CD8-positive, alpha-beta memory T cell (primary cell): ENCODE measurements at places on chromosomes 5 and 9. TPM values are rescaled to one million over a fixed set of nuclear protein-coding genes. Genes with fewer than 3 reads are reported as not detected.

ASPN gene
- not detected for polyA plus RNA-seq

SLC25A2 gene
- polyA plus RNA-seq: not detected

DNA sequence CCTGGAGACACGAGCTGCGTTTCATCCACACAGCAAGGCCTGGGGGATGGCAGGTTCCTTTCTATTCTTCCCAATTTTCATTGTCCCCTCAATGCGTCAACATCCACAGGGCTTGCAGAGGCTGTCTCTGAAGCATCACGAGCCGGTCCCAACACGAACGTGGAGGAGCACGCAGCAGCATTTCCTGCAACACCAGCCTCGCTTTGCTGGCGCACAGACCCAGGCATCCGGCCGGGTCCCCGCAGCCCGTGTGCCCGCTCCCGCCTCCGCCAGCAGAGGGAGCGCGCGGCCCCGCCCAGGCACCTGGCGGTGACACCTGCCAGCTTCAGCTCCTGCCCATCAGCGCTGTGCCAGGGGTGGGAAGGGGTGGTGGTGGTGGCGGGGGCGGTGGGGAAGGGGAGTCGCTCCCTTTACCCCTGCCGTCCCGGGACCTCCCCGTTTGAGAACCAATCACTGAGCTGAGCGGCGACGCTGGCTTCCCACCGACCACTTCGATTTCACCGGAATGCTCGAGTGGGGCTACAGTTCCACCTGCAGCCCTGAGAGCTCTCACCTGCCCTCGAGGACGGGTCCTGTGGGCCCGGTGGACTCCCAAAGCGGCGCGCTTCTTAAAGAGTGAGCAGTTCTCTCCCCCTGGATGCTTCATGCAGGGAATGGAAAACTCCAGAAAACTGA, 464.5 kb downstream of the ICE1 start:
- no peak for DNase-seq
- H3K27ac ChIP-seq: no peak overlapping the region
- H3K36me3 ChIP-seq: no peaks in the 10 kb centered on the region
- no peaks in the 10 kb centered on the region for H3K4me1 ChIP-seq
- no peak overlapping the region for H3K4me3 ChIP-seq

DNA sequence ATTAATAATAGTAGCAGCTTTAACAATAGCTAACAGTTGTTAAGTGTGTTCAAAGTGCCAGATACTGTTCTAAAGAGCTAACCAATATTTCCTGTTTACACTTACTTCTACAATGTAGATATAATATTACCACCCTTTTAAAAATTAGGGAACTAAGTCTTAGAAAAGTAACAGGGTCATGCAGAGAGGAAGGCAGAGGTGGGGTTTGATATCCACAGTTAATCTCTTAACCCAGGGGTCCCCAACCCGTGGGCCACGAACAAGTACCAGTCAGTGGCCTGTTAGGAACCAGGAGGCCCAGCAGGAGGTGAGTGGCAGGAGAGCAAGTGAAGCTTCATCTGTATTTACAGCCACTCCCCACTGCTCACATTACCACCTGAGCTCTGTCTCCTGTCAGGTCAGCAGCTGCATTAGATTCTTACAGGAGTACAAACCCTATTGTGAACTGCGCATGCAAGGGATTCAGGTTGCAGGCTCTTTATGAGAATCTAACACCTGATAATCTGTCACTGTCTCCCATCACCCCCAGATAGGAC, 89.1 kb downstream of the ACTL7B start:
- H3K36me3 ChIP-seq: no peaks in the 10 kb centered on the region
- H3K4me1 ChIP-seq: no peaks in the 10 kb centered on the region
- no peak overlapping the region for H3K4me3 ChIP-seq
- DNase-seq: no peak
- H3K27me3 ChIP-seq: no peaks in the 10 kb centered on the region

- no peak overlapping the region for H3K27ac ChIP-seq
- H3K4me1 ChIP-seq: no peaks in the 10 kb centered on the region
- no peak for DNase-seq
- no peak overlapping the region for H3K4me3 ChIP-seq
These were observed 142.0 kb downstream of the RORB start for GRCh38 chr9:74639112-74639511.

DNA sequence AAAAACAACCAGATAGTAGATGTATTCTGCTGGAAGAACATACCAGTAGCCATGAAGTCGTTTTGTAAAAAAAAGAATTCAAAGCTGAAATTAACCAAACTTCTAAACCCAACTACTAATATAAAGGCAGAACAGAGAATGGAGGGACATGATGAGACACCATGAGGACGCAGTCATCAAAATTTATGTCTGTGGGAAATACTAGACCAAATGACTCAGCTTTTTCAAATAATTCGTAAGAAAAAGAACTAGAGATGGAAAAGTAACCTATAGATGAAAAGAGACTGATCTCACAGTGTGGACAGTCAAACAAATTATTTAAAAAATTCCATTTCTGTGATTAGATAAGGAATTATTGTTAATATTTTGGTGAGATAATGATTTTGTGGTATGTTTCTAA, 10.3 kb downstream of the TTC23L start:
- no peaks in the 10 kb centered on the region for H3K4me1 ChIP-seq
- no peaks in the 10 kb centered on the region for H3K36me3 ChIP-seq
- H3K4me3 ChIP-seq: no peak overlapping the region
- H3K27ac ChIP-seq: no peak overlapping the region

SLC6A19 gene
- not detected for polyA plus RNA-seq

GRCh38 chr9:124436320-124436719, 13.9 kb upstream of the ADGRD2 start:
- H3K36me3 ChIP-seq: no peaks in the 10 kb centered on the region
- no peak overlapping the region for H3K27ac ChIP-seq
- DNase-seq: no peak
- H3K4me3 ChIP-seq: no peak overlapping the region
- H3K4me1 ChIP-seq: no peaks in the 10 kb centered on the region

- H3K4me3 ChIP-seq: no peak overlapping the region
- H3K27me3 ChIP-seq: no peaks in the 10 kb centered on the region
- no peaks in the 10 kb centered on the region for H3K36me3 ChIP-seq
- no peak for DNase-seq
These were observed 264.5 kb downstream of the AOPEP start for GRCh38 chr9:94990897-94991561.

DNA sequence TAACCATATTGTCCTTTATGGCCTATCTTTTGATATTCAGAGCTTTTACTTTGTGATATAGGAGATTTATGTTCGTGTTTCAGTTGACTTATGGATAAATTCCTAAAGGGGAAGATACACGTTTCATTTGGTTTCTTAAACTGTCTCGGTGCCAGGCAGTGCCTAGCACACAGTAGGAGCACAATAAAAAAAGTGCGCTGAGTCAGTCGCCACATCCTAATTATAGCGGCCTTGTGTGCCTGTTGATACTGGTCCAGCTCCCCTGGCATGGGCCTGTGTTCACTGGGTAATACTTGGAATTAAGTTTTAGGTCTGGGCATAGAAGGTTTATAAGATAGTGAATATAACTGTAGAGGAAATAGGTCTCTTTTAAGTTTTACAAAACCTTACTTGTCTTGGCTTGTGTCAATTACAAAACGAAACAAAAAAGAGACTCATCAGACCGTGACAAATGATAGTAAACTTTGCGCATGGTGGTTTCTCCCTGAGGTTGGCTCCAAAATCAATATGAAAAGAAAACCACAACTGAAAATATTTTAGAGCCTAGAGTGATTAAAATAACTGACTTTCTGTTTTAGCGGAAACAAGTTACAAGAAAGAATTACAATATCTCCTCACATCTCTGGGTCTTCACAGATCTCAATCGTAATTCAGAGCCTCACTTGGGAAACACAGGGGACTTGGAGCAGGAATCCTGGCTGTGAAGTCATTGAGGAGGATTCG, 84.8 kb downstream of the MVB12B start:
- H3K4me1 ChIP-seq: peaks cover 30% of the 10 kb centered on the region
- DNase-seq: peak; percentile 63
- no peak overlapping the region for H3K27ac ChIP-seq
- peak overlapping the region; percentile 39 for H3K4me3 ChIP-seq
- H3K36me3 ChIP-seq: no peaks in the 10 kb centered on the region

GRCh38 chr9:85702726-85703289, 38.9 kb downstream of the AGTPBP1 start:
- no peaks in the 10 kb centered on the region for H3K4me1 ChIP-seq
- no peak for DNase-seq
- no peaks in the 10 kb centered on the region for H3K27me3 ChIP-seq
- no peaks in the 10 kb centered on the region for H3K36me3 ChIP-seq
- no peak overlapping the region for H3K27ac ChIP-seq
- H3K4me3 ChIP-seq: no peak overlapping the region

PCA3 gene
- not detected for polyA plus RNA-seq

AIF1L gene
- not detected for polyA plus RNA-seq

GRCh38 chr9:23477908-23478307, 348.1 kb downstream of the ELAVL2 start:
- no peak overlapping the region for H3K4me3 ChIP-seq
- H3K27me3 ChIP-seq: no peaks in the 10 kb centered on the region
- no peaks in the 10 kb centered on the region for H3K4me1 ChIP-seq
- no peak for DNase-seq
- no peaks in the 10 kb centered on the region for H3K36me3 ChIP-seq

ANKRD34B gene
- polyA plus RNA-seq: not detected

ANKRD18A gene
- polyA plus RNA-seq: 0.49 TPM

CDH9 gene
- not detected for polyA plus RNA-seq

SH3TC2 gene
- not detected for polyA plus RNA-seq

- no peak overlapping the region for H3K4me3 ChIP-seq
- H3K27me3 ChIP-seq: no peaks in the 10 kb centered on the region
- no peaks in the 10 kb centered on the region for H3K36me3 ChIP-seq
- no peak for DNase-seq
These were observed 150.3 kb downstream of the AUH start for GRCh38 chr9:91211414-91211813.

DNA sequence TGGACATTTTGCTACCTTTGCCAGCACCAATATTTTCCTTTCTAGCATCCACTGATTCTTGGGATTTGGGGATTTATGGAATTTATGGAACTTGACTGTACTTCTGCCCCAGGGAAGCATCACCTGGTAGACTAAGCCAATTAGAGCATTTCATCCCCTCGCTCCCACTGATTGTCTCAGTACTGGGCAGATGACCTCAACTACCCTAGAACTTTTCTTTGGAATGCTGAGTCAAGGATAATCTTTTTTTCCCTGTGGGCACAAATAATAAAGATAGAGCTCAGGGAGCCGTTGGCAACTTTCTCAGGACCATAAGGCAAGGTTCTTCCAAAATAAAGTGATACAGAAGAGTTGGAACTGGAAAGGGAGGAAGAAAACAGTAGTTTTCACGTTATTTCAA, 438.4 kb downstream of the PLK2 start:
- DNase-seq: no peak
- H3K4me3 ChIP-seq: no peak overlapping the region
- no peaks in the 10 kb centered on the region for H3K4me1 ChIP-seq
- H3K27ac ChIP-seq: no peak overlapping the region
- no peaks in the 10 kb centered on the region for H3K36me3 ChIP-seq

PCDHGC5 gene
- not detected for polyA plus RNA-seq

GRCh38 chr5:59149827-59150226, 567.0 kb downstream of the RAB3C start:
- H3K27ac ChIP-seq: no peak overlapping the region
- no peaks in the 10 kb centered on the region for H3K27me3 ChIP-seq
- DNase-seq: no peak
- peaks cover 10% of the 10 kb centered on the region for H3K4me1 ChIP-seq

DNA sequence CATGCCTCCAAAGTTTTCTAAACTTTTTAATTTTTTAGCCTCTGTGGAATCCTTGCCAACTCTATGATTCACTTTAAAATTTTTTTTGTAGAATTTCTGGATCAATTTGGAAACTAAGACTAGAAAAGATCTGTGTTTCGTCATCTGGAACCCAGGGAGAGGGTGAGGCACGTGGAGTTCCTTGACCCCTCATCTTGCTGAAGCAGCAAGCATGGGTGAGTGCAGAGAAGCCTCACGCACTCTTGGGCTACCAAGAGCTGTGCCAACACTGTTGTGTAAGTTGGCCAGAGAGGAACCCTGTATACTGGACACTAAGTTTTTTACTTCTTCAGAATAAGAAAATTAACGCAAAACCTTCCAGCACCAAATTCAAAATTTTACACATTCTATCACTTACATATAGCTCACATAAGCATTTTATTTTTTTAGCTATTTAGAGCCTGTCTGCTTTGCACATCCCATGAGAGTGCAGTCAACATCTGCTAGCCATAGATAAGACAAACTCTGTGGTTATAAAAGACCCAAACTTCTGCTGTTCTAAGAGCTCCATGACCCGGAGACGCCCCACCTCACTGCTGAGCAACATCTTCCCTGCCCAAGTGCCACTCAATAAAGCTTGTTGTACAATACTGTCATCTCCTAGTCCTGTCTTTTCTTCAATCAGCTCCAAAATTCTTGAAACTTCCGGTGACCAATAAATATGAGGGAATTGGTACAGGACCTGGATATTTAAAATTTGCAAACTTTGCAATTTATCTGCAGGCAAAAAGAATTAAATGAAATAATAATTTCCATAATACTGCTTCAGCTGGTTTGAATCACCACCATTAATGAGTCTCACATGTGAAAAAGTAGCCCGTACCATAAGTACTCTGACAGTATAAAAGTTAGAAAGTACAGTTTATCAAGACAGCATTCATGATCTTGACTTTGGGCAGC, 69.7 kb upstream of the ADCY2 start:
- H3K4me1 ChIP-seq: no peaks in the 10 kb centered on the region
- DNase-seq: no peak
- H3K27me3 ChIP-seq: no peaks in the 10 kb centered on the region
- H3K4me3 ChIP-seq: no peak overlapping the region
- H3K27ac ChIP-seq: no peak overlapping the region
- no peaks in the 10 kb centered on the region for H3K36me3 ChIP-seq

GRCh38 chr5:10556893-10557746, 6.8 kb upstream of the ANKRD33B start:
- H3K27me3 ChIP-seq: peaks cover 4% of the 10 kb centered on the region
- no peak overlapping the region for H3K4me3 ChIP-seq
- no peak for DNase-seq
- H3K27ac ChIP-seq: no peak overlapping the region
- no peaks in the 10 kb centered on the region for H3K36me3 ChIP-seq
- peaks cover 5% of the 10 kb centered on the region for H3K4me1 ChIP-seq

GRCh38 chr5:83368319-83368718, 103.2 kb upstream of the VCAN start:
- H3K27ac ChIP-seq: no peak overlapping the region
- H3K27me3 ChIP-seq: no peaks in the 10 kb centered on the region
- no peak overlapping the region for H3K4me3 ChIP-seq
- no peaks in the 10 kb centered on the region for H3K4me1 ChIP-seq

TMEM161B gene
- polyA plus RNA-seq: 9.8 TPM

- H3K36me3 ChIP-seq: no peaks in the 10 kb centered on the region
- H3K4me1 ChIP-seq: no peaks in the 10 kb centered on the region
- H3K27me3 ChIP-seq: no peaks in the 10 kb centered on the region
These were observed 480.3 kb upstream of the SEMA6A start for GRCh38 chr5:117054911-117055310.

TAF11L5 gene
- polyA plus RNA-seq: not detected

DNA sequence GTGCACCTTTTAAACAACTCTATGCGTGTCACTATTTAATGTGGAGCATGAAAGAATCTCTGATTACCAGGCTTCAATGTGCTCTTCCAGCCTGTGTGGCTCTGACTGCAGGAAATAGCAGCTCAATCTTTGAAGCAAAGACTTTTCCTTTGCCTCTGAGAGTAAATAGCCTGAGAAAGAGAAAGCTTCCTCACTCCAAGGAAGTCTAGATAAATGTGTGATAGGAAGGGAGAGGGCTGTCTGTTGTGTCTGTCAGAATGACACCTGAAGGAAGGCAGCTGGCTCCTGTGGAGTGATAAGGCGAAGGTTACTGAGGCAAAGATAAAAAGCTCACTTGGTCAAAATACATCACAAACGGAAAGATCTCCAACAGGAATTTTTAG, 205.3 kb upstream of the HAPLN1 start:
- H3K36me3 ChIP-seq: no peaks in the 10 kb centered on the region
- H3K27me3 ChIP-seq: no peaks in the 10 kb centered on the region
- no peaks in the 10 kb centered on the region for H3K4me1 ChIP-seq

DBN1 gene
- polyA plus RNA-seq: 28.1 TPM
